ENCODE measurements at places on chromosomes 1 and 21.

DNA sequence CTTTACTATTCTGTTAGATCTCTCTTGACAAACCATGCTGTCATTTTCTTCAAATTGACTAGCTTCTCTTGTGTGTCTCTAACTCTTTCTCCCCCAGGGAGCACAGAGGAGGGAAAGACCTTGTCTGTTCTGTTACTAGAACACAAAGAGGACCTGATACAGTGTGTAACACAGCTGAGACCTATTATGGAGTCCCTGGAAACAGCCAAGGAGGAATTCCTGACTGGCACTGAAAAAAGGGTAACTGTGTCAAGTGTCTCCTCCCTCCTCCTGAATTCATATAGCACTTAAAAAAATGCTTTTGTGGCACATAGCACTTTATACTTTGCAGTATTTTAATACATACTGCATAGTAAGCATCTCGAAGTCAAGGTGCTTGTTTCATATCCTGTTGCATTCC is 50.6 kb downstream of the ZBTB40 start:
- no peak for DNase-seq

DNA sequence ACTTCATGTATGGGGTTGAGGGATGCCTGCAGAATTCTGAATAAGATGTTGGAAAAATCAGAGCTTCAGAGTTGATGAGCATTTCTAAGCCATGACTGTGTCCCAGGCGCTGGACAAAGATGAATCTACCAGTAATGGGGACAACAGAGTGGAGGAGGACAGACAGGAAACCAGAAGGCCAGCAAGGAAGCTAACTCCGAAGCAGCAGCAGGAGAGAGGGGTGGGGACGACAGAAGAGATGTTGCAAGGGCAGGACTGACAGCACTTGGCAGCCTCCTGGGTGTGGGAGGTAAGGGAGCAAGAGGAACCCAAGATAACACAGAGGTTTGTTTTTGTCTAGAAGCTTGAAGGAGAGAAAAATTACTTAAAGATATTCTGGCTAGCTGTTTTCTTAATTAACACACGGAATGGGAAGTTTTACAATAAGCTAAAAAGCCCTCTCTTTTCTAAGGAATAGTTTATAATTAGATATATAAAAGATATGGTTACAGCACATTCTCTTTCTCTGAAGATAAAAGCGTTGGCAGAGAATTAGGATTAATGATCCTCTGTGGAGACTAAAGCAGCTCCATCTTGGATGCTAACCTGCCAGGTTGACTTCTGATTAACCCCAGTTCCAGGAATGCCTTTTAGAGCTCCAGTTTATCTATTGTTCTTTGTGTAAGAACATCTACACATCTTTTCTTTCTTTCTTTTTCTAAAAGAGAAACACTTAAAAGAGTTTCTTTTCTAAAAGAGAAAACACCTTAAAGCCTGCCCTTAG is 92.7 kb downstream of the TENT5C start:
- no peak for DNase-seq

DNA sequence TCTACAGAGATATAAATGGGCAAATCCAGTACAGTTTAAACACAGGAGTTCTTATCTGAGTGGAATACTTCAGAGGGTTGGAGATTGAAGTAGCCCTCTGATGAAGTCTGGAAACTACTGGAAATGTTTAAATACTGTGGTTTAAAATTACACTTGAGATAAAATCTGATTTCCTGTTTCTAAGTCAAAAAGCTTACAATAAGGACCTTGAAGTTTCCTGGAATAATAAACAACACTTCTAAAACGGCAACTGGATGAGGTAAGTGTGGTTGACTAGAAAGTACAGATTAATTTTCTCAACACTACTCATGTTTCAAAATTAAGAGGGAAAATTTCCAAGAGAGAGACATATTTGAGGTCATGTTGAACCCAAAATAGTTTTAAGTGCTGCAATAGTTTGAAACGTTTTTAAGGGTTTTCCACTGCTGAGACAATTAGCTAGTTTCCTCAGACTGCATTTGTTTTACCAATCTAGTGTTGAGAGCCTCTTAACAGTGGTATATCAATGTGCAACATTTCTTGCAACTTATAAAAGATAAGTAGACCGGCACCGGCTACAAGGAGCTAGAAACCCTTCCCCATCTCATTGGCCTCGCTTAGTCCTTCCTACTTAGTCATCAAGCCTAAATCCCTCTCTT is 27.4 kb downstream of the KCNA3 start:
- DNase-seq, result no peak

DNA sequence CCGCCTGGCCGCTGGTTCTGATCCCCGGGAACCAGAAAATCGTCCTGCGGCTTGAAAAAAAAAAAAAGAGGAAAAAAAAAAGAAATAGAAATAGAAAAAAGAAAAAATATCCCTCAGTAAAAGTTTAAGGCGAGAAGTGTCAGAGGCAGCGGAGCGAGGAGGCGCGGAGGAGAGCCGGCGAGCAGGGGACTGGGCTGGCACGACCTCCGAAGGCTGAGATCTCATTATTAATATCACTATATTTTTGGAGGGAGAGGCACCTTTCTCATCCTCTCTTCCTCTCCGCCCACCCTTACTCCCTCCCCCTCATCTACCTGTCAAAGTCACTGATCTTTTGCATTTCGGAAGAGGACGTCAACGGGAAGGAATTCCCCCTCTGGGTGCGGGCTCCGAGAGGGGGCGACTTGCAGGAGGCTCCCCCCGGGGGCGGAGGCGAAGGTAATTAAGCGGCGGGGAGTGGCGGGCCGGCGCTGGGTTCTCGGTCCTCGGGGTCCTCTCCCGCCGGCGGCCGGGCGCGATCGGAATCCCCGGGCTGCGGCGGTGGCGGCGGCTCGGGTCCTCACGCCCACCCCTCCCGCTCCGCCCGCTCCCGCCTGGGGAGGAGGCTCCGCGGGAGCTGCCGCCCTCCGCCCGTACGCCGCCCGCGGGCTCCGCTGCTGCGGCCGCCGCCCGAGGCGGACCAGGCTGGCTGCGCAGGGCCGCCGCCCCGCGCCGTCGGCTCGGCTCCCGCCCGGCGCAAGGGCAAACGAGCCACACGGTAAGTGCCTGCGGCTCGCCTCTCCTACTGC is at the start of gene NTNG1:
NTNG1 (plus strand) TSS at position 337 of the 788 bp plus-strand sequence.
- no peak for DNase-seq

GRCh38 chr1:119795261-119796200 is 15.7 kb downstream of the REG4 start:
- DNase-seq, result no peak

- DNase-seq, result peak; percentile 33
Observed at GRCh38 chr1:79042117-79042516, 35.6 kb upstream of the ADGRL4 start.

- no peak for DNase-seq
Observed at GRCh38 chr1:180967558-180967957, 54.9 kb downstream of the KIAA1614 start.

DNA sequence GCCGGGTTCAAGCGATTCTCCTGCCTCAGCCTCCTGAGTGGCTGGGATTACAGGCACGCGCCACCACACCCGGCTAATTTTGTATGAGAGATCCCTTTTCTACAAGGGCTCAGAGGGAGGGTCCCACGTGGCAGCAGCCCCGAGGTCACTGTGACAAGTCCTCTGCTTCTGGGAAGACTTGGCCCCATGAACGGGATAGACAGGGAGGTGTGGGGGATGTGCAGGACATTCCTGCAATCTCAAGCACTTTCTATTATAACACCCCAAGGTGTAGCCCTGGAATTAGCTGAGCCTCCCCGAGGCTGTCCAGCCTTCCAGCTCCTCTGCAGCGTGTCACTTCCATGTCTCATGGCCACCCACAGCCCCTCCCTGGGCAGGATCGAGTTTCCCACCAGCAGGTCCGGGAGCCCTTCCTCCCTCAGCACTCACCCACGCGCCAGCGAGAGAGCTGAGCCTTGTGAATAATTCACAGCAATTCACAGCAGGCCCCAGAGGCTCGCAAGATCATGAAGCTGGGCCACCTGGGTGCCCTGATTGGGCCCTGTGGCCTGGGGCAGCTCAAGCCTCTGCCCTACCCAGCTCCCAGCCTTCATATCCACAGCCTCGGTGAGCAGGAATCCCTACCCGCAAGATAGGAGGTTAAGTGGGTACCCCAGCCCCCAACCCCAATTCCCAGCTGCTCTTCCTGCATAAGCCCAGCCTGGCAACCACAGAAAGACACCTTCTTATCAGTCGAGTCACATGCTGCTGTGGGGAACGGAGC is 22.8 kb upstream of the RNU1-4 start:
- DNase-seq, result no peak

GRCh38 chr1:218430822-218431221 is 85.7 kb downstream of the TGFB2 start:
- no peak for DNase-seq

GRCh38 chr1:33247545-33247944 is 8.7 kb upstream of the ZNF362 start:
- DNase-seq, result no peak

DNA sequence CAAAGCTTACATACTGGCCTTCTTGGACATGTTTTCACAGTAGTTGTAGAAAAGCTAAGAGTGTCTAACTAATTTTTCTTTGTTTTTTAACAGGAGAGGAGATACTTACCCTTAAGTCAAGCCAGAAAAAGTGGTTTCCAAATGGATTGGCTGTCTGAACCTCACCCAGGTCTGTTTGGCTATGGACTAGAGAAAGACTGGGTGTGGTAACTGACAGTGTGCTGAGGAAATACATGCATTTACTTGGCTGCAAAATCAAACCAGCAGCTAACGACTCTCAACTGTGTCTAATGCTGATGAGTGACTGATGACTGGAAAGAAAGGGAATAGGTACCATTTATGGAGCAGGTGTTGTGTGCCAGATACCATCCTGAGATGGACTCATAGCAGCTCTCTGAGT is 91.1 kb downstream of the MTR start:
- no peak for DNase-seq

GRCh38 chr1:152044386-152044785 is 7.6 kb upstream of the S100A11 start:
- DNase-seq, result no peak

DNA sequence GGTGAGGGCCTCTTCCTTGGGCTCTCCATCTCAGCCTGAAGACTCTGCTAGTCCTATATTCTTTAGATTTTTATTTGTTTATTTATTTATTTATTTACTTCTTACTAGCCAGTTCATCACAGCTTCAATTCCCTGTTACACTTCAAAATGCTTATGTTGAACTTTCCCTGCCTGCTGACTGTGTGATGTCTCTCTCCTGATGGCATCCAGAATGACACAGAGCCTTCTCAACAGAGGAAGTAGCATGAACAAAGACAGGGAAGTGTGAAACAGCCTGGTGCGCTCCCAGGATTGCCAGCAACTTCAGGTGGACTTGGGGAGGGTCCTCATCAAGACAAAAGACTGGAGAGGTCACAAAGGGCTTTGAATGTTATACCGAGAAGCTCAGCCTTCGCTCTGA is 4.3 kb upstream of the IPO13 start:
- DNase-seq, result no peak

DNA sequence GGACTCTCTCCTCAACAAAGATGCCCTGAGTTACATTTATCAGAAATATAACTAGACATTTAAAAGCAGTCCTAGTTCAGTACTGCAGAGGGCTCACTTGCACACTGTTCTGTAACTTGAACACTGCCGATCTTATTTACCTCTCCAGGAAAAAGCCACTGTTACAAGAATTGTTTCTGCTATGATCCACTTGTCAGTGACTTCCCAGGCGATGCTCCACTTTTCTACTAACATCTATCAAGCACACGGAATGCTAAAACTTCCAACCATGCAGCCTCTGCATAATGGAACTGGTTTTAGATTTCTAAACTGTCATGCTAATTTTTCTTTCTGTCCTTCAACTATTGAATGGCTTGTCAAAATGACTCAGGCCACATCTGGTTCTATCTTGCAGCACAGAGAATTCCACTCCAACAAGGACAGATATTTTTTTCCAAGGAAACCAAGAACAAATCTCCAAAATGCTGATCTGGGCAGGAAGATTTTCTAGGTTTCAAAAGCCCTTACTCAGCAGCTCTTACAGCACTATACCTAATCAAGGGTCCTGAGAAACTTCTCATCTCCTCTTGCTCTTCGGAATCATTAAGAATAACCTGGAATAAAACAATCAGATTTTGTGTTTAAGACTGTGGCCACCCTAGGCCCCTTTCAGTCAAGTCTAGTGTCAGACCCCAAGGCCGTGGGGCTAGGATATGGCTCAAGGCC is 9.9 kb downstream of the SEC16B start:
- DNase-seq, result no peak

DNA sequence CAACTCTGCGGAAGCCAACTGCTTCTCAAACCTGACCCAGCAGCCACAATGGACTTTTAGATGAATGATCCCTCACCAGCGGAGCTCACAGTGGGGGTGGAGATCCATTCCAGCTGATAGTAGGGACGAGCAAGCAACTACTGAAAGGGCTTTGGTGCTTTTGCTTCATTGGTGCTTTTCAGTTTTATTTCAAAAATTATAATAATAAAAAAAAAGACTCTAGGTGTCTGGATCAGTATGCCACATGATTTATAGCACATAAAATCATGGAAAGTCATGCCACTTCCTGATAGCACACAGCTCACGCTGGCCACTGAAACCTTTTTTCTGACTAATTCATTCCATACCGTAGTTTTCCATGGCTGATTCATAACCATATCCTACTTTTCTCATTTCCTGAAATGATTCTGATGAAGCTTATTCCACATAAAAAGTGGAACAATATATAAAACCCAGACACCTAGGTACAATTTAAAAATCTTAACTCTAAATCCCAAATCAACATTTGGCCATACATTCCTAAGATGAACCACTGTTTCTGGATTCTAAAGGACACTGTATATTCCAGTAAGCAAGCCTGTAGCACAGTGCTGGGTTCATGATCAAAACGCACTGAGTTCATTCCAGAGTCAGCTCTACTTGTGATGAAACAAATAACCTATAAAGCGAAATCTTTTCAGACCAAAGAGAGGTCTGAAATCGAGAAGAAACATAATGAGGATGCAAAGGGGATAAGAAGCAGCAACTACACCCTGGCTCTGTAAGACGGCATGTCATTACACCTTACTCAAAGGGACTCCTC is 41.3 kb upstream of the KCNE1 start:
- no peak for DNase-seq

DNA sequence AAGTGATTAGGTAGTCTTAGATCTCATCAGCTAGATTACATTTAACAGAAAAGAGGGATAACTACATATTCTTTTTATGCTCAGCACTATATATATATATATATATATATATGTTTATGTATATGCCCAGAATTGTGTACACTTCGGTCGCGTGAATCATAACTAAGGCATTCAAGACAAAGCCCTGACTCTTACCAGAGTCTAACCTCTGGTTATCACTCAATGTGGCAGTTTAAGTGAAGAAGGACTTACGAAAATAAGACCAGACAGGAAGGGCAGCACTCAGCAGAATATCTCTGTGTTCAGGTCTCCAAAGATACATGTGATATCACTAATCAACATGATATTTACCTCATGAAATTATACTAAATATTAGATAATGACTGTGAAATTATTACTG is 1326.7 kb downstream of the MRPL39 start:
- DNase-seq, result no peak
